NCI-H82 (cell line): ENCODE measurements at places on chromosomes 1 and 21.

- DNase-seq, result peak; percentile 81
Observed at GRCh38 chr1:19344372-19344810, 32.3 kb downstream of the SLC66A1 start.

DNA sequence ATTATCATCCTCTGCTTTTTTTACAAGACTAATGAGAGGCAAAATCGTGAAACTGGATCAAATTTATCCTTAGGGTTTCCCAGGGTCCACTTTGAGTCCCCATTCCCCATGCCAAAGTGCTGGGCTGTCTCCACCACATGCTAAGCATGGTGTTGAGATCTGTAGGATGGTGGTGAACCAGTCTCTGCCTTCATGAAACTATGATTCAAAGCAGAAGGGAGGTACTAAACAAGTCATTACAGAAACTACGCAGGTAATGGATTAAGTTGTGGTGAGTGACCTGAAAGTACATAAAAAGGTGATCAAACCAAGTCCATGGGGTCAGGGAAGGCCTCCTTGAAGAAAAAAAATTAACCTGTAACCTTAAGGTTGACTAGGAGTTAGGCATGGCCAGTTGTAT is 265.2 kb downstream of the ATG4C start:
- DNase-seq, result no peak

- DNase-seq, result no peak
Observed at GRCh38 chr1:115647507-115647906, 5.7 kb downstream of the VANGL1 start.

- peak; percentile 76 for DNase-seq
Observed at GRCh38 chr1:153288634-153289275, 24.0 kb downstream of the PGLYRP3 start.

DNA sequence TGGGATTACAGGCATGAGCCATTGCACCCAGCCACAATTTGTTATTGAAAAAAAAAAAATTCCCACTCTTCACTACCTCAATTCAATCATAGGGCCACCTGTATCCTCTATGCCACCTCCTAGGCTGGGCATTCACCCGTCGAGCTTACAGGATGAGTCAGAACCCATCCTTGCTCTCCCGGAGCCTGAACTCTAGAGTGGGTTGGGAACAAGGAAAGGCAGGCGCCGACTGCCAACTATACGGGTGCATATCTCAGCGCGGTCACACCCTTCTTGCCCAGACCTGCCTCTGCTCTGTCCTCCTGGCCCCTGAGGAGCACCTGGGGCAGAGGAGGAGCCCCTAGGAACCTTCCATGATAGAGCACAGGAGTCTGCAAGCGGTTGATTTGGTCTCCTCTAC is 21.4 kb upstream of the LBR start:
- DNase-seq, result no peak

GRCh38 chr1:39826583-39826982 is 37.9 kb upstream of the BMP8B start:
- no peak for DNase-seq

GRCh38 chr1:64748222-64748621 is 3.3 kb downstream of the RAVER2 start:
- DNase-seq, result no peak

GRCh38 chr1:245094092-245094491 is 60.7 kb upstream of the KIF26B start:
- peak; percentile 30 for DNase-seq

GRCh38 chr1:244732851-244733450 is 80.0 kb downstream of the DESI2 start:
- DNase-seq, result no peak

GRCh38 chr1:92705446-92705845 is 79.5 kb downstream of the EVI5 start:
- DNase-seq, result peak; percentile 97

DNA sequence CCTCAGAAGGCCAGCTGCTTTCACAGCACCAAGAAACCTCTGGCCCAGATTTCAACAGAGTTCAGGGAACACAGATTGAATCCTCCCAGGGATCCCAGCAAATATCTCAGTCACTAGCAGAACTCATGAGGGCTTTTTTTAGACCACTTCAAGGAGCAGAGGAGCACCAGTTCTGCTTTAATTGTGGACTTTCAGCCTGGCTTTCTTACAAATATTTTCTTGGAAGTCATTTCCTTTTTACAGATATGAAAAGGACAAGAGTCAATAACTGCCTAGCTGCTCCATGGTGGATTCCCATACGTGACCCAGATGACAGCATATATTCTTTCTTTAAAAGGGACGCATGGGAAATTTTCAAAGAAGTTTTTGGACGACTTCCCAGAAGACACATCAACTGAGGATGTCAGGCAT is 6.4 kb upstream of the LRRC8B start:
- no peak for DNase-seq

DNA sequence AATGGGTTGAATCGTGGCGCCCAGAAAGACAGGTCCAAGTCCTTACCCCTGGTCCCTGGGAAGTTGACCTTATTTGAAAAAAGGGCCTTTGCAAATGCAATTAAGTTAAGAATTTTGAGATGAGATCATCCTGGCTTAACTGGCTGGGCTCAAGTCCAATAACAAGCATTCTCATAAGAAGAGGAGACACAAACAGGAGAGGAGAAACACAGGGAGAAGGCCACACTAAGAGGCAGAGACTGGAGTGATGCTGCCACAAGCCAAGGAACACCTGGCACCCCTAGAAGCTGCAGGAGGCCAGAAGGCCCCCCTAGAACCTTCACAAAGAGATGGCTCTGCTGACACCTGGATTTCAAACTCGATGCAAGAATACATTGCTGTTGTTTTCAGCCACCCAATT is 44.6 kb downstream of the PDPN start:
- DNase-seq, result peak; percentile 18

- no peak for DNase-seq
Observed at GRCh38 chr1:96723377-96723776, 1.8 kb downstream of the PTBP2 start.

DNA sequence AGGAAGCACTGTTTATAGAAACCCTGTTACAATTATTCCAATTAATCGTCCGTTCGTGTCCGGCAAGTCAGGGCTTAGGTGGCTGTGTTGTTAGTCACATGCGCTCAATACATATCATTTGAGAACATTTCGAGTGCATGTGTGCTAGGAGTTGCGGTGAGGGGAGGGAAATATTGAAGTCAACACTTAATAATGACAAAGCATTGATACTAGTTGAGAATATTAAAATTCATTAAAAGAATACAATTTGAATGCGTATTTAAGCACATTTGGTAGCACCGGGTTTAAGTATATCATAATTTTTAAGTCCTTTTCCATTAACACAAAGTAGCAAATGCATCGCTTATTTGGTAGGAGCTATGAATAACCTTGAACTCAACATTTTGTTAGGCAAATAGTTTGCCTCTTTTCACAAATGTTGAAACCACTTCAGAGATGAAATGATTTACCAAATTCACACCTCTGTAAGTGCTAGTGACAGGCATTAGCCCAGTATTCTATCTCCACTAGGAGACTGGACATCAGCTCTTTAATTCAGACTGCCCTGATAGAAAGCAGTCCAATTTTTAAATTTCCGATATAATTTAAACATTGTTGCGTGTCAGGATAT is 1.1 kb upstream of the SERBP1 start:
- DNase-seq, result no peak

- no peak for DNase-seq
Observed at GRCh38 chr1:29695036-29695435, 458.7 kb downstream of the PTPRU start.

- DNase-seq, result no peak
Observed at GRCh38 chr1:41576620-41577019, 92.1 kb upstream of the EDN2 start.

DNA sequence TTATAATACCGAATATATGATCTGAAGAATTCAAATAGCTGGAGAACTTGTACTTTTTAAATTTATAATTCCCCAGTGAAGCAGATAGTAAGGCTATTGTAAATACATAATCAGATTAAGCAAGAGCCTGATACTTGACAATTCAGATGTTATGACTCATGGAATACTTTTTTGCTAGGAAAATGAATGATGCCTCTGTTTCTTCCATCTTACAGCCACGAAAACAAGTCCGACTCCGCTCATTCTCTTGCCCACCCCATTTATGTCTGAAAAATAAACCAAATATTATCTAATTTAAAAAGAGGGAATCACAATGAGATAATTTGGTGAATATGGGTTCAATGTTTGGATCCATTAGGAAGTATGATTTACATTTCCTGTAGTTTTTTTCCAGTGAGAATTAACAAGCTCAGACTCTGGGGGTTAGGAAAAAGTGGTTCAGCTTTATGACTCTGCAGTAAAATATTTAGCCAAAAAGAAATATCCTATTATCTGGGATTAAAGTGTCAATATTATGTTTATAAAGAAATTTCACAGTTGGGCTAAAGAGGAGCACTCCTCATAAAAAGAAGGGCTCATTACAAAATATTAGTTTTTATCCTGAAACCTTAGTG is 50.4 kb upstream of the DAB1 start:
- no peak for DNase-seq

GRCh38 chr1:102970496-102971078 is 137.7 kb downstream of the COL11A1 start:
- peak; percentile 89 for DNase-seq

- no peak for DNase-seq
Observed at GRCh38 chr1:238265866-238266265, 375.1 kb upstream of the ZP4 start.
